D341Med (cell line): ENCODE measurements at places on chromosomes 2 and 18.

GRCh38 chr2:197958592-197959150, 154.3 kb downstream of the PLCL1 start:
- DNase-seq = no peak

DNA sequence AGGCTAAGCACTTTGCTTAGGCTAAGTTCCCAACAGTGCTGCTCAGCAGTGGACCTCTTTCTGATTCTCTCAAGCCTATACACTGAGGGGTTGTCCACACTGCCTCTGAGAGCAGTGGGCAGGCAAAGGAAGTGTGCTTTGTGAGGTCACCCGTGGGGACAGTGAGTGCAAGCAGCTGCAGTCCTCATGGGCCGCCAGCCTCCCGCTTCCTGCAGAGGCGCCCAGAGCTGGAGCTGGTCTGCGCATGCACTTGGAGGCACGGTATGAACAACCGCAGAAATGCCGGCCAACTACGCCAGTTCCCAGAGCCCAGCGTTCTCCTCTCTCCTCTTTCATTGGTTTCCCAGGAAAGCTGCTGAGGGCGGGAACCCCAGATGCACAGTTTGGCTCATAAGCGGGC, 149.5 kb upstream of the DLX2 start:
- no peak for DNase-seq

- no peak for DNase-seq
These were observed 4.9 kb downstream of the SMAD7 start for GRCh38 chr18:48945953-48946217.

- DNase-seq = no peak
These were observed 70.6 kb upstream of the LINC00305 start for GRCh38 chr18:64219517-64219916.

GRCh38 chr2:112481528-112482233, at the start of gene TTL:
Gene TTL (plus strand): TSS chr2:112482156. CDS start chr2:112482345, 189 bp downstream.
- peak; percentile 88 for DNase-seq

- DNase-seq = no peak
These were observed 43.0 kb upstream of the SLC1A4 start for GRCh38 chr2:64945973-64946768.

DNA sequence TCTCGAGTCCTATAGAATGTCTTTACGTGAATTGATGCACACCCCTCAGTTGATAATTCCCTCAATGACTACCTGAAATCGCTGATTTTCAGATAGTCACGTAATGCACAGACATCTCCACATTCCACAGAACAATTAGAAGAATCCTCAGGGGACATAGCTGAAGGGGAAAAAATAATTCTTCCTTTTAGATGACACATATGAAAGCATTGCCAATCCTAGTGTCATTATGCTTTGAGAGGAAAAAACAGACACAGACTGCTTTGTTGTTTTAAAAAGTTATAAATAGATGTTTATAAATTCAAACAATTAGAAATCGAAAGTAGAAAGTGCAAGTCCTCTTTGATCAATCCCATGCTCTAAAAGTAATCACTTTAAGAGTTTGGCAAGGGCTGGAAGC, 100.6 kb upstream of the FN1 start:
- DNase-seq = no peak

GRCh38 chr2:140136366-140136765, 1356.2 kb upstream of the NXPH2 start:
- DNase-seq = no peak
